ENCODE measurements at places on chromosomes 3 and 15.

- peak; percentile 16 for DNase-seq
These were observed 171.1 kb downstream of the KCNAB1 start for GRCh38 chr3:156291272-156292123.

DNA sequence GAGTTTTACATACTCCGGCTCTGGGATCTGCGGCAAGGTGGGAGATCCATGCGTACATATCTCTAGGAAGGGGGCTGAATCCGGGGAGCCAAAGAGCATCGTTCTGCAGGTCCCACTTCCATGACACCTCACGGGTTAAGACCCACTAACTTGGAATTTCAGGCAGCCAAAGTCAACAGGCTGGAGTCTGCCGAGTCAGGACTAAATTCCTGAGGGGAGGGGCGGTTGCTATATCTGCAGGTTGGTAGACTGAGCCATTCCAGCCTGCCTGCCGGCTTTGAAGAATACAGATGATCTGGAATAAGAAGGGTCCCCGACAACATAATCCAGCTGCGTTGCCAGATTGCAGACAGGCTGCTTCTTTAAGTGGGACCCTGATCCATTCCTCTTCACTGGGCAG is 65.4 kb upstream of the PEX5L start:
- peak; percentile 87 for DNase-seq

DNA sequence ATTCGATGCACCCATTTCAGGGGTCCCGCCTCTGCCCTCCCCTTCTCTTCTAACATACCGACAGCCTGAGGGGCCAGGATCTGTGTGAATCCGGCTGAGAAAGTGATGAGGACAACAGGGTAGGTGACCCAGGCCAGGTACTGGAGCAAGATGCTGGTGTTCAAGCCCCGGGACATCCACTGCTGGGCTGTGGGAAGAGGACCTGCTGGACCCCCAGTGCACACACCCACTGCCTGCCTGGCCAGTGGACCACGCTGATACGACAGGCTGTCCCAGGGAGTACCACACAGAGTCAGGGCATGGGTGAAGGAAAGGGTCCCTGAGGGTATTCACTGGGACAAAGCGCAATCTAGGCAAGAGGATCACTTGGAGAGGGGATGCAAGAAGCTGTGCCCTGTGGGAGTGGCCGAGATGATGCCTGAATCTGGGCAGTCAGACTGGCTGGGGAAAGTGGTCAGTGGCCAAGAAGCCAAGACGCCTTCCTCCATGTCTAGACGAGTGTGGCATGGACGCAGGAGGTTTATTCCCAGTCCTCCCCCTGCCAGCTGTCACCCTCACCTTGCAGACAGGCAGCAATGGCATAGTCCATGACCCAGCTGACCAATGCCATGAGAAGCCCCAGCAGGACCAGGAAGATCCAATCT is 3.2 kb downstream of the CLCN2 start:
- DNase-seq = no peak

GRCh38 chr3:188822411-188822810 is 349.4 kb upstream of the TPRG1 start:
- no peak for DNase-seq

GRCh38 chr15:25176991-25177954 is 222.5 kb downstream of the SNRPN start:
- DNase-seq = no peak

GRCh38 chr15:51494411-51495314 is 127.9 kb downstream of the DMXL2 start:
- no peak for DNase-seq

DNA sequence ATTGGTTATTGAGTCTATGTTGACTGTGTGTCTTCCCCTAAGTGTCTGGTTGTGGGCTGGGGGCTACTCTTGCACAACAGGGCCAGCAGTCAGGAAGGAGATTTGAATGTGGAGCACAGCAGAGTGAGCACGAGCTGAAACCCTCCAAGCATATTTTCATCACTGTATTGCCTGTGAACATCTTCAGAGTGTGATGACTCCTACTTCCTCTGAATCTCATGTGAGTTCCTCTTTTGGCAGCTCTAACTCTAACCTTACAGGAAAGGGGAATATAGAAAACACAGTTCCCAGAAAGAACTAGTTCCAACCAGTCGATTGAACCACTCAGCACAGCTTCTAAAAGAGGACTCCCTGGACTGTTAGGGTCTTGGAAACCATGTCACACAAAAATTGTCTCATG is 211.6 kb downstream of the RAP2B start:
- DNase-seq = no peak

- no peak for DNase-seq
These were observed 19.0 kb downstream of the CSPG4 start for GRCh38 chr15:75693501-75694240.
